Lung microvascular endothelial cell (primary cell): ENCODE measurements at places on chromosomes 1 and 21. TPM values are rescaled to one million over a fixed set of nuclear protein-coding genes. Genes with fewer than 3 reads are reported as not detected.

Gene LCE1D
- not detected in 2 replicates for total RNA-seq

Gene S100A7
- not detected in 2 replicates for total RNA-seq

Gene CLDN17
- total RNA-seq: not detected in 2 replicates

Gene CLDN8
- total RNA-seq: not detected in 2 replicates

Gene LBR
- total RNA-seq: 96.5 and 119 TPM in 2 replicates

Gene WNT3A
- not detected in 2 replicates for total RNA-seq

Gene SLAMF8
- total RNA-seq: not detected in 2 replicates

Gene PGLYRP3
- not detected in 2 replicates for total RNA-seq

Gene STUM
- total RNA-seq: under 0.01 and 0.20 TPM in 2 replicates

Gene CCDC185
- not detected in 2 replicates for total RNA-seq

Gene OPN3
- total RNA-seq: 10.9 and 26.2 TPM in 2 replicates

Gene FAM151A
- total RNA-seq: not detected in 2 replicates

Gene PLXNA2
- total RNA-seq: 42.7 and 46.4 TPM in 2 replicates

Gene CELF3
- total RNA-seq: not detected in 2 replicates

Gene CFHR1
- not detected in 2 replicates for total RNA-seq

Gene PRAMEF11
- total RNA-seq: not detected in 2 replicates

Gene PPM1J
- 0.65 and 0.79 TPM in 2 replicates for total RNA-seq

Gene NTNG1
- total RNA-seq: under 0.01 TPM in 1 of 2 replicates, not detected in the other

Gene CYB561D1
- 3.1 and 4.6 TPM in 2 replicates for total RNA-seq

Gene HIVEP3
- 0.87 and 1.8 TPM in 2 replicates for total RNA-seq

Gene PTPN7
- not detected in 2 replicates for total RNA-seq

Gene ATAD3C
- total RNA-seq: under 0.01 TPM in 2 replicates

Gene CLCA4
- total RNA-seq: not detected in 2 replicates

Gene TXNIP
- total RNA-seq: 65.4 and 81.9 TPM in 2 replicates

Gene MLLT11
- 1.4 and 2.8 TPM in 2 replicates for total RNA-seq

Gene OSCP1
- 4.2 and 5.2 TPM in 2 replicates for total RNA-seq

Gene EPHA10
- total RNA-seq: not detected in 2 replicates
